ENCODE measurements at places on chromosomes 7 and 10.

DNA sequence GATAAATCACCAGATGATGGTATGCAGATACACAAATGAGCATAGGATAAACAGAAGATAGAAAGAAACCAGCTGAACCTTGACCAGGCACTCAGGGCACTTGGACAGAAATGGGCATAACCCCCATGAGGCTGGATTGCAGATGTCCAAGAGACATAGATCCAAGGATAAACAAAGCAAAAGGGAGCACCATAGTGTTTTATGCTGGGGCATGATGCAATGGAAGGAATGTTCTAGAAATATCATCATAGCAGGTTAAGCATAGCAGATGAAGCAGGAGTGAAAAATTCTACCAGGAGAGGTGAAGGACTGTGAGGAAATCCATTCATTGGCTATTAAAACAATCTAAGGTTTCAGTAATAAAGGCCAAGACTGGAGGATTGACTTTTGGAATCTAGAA is 70.5 kb upstream of the TES start:
- no peak for DNase-seq

- no peak for DNase-seq
Measured at GRCh38 chr10:63627396-63627795, 106.2 kb downstream of the REEP3 start.

DNA sequence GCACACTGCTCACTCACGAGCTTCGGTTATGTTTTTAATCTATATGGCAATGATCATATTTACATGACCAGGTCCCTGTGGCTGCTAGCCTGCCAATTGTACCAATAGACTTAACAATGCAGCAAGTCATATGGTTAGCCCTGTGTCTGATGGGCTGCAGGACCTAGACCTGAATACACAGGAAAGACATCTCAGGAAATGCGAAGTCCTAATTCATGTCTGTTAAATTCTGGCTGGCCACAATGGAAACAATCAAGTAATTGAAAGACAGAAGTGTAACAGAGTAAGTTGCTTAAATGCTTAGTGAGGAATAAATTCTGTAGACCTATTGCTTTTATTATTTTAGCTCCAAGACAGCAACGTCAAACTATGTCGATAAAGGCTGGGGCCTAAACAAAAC is 112.4 kb upstream of the FZD8 start:
- no peak for DNase-seq

DNA sequence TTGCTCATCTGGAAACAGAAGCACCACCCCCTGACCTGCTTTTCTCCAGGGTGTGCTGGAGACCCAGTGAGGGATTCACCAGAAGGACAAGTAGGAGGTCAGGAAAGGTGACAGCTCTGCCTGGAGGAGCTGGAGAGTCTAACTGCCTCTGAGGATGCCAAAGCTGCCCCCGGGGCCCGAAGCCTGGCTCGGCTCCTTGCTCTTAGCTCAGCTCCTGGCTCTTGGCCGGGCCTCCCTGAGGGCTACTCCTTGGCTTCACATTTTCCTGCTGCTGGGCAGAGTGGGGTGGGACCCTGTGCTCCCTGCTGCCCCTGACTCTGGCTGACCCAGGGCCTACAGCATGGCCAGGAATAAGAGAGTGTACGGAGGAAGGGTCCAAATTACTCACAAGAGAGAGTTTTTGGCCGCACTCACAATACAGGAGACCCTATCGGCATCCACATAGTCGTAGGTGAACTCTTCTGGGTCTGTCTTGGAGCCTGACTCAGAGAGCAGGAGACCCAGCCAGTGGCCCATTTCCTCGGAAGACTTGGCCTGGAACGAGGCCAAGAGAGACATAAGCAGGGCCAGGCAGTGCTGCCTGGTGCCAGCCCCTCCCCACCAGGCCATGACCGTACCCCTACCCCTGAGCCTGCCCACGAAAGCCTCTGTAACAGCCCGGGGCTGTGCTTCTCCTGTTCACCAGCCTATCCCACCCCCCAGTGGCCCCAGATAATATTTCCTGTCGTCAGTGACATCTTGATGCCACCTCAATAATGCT is 63.1 kb downstream of the VWA2 start:
- no peak for DNase-seq

DNA sequence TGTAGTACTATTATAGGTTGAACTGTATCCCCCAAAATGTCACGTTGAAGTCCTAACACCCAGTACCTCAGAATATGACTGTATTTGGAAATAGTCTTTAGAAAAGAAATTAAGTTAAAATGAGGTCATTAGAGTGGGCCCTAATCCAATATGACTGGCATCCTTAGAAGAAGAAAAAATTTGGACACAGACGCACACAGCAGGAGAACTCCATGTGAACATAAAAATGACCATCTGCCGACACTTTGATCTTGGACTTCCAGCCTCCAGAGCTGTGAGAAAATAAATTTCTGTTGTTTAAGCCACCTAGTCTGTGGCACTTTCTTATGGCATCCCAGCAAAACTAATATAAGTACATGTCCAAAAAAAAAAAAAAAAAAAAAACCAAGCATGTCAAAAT is 225.8 kb downstream of the PARD3 start:
- no peak for DNase-seq

DNA sequence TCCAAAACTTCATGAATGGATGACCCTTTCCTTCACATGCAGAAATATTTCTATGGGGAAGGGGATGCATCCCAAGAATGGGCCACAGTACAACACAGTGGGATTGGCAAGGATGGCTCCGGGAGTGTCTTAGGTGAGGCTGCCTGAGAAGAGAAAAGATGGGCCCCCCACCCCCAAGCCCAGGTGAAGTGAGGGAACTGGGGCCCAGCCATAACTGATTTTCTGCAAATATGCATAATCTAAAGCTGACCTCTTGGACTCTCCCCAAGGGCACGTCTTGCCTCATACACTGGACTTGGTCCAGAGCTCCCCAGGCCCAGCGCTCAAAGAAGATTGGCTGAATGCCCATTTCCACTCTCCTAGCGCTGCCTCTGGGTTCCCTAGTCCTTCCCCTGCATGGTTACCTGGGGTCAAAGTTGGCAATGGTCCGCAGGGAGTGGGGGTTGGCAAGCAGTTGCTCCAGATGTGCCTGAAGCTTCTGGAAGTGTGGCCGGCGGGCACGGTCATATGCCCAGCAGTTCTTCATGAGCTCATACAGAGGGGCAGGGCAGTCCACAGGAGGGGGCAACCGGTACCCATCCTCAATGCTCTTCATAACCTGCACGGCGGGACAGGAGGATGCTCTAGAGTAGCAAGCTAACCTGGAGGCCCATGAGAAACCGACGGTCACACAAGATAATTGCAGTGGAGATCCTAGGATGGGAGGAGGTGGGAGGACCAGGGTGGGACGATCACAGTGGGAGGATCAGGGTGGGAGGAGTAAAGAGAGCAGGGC is 12.3 kb downstream of the ZYX start:
- no peak for DNase-seq

DNA sequence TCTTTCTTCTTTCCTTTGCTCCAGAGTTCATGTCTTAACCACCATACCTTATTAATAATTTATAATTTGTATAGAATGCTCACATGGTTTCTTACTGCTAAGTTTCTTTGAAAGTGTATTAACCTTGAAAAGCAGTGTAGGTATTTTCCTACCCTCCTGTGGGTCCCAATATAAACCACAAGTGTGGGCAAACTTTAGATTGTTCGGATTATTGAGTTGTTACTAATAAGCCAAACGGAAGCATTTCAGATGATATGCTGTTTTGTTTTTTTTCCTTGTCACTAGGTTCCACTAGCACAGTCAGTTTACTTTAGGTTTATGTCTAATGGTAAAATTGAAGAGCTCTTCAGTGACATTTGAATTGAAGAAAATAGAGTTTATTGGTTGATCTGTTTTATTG is 10.2 kb downstream of the SSBP1 start:
- no peak for DNase-seq

GRCh38 chr10:21326594-21327288 is 198.7 kb downstream of the SKIDA1 start:
- no peak for DNase-seq

GRCh38 chr10:50622706-50623662 is 772 bp downstream of the SGMS1 start:
- no peak for DNase-seq

DNA sequence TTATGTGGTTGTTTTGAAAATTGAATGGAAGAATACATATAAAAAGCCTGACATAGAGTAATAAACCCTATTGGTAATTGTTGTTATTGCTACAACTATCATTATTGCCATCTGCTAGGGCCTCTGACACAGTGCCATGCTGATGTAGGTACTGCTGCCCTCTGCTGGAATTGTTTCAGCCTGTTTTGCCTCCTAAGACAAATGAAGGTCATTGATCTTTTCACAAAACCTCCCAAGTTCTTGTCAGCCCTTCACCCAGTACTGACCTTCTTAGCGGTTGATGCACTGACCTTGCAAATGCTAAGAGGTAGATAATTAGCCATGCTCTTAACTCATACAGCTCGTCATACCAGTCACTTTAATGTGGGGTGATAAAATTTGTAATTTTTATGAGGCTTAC is 975.2 kb downstream of the SORCS1 start:
- no peak for DNase-seq
